ENCODE measurements at places on chromosomes 6 and 20.

DNA sequence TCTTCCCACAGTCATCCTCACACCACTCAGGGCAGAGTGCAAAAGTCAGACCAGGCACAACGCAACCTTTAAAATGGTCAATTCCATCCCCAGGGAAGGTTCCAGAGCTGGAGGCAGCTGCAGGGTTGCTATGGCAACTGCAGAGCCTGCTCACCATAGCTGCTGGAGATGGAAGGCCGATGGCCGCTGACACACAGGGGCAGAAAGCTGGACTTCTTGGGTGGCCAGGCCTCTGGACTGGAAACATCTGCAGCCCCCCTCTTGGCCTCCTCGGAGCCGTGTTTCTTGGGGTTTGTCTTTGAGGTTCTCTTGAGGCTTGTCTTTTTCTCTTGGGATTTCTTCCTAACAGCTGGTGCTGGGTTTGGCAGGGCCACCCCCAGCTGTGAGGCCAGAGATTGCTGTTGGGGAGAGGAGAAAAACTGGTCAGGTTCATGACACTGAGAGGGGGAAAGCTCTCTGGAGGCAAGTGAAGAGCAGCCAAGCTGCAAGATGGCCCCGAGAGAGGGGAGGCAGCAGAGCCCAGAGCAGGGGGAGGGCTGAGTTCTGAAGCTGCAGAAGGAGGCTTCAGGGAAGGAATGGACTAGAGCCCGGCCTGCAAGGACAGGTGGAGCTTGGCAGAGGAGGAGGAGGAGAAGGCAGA is 10.2 kb downstream of the BNIP5 start:
- DNase-seq: no peak

DNA sequence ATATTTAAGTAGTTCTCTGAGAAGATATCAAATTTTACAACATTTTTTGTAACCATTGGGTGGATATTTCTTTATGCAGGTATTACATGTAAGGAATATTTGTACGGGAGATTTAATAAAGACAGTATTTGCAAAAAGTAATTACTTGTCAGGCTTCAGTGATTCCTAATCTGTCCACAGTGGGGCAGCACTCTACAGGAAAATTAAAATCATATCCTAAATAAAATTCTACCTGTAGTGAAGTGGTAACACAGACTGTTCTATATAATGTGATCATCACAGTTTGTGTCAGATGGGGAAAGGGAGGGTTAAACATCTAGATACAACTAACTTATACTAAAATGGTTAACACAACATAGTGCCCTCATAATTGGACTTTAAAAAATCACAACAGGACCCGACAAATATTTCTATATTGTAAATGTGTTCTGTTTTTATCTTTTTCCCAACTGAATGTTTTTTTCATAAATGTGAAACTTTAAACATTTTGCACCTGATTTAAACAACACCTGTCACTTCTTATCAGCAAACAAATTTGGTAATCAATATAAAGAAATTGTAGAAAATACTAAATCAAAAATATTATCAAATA is 145.6 kb upstream of the MANEA start:
- peak; percentile 59 for DNase-seq

- no peak for DNase-seq
Observed at GRCh38 chr6:131954775-131955107, 3.6 kb upstream of the CCN2 start.

- no peak for DNase-seq
Observed at GRCh38 chr6:92684386-92684785, 735.0 kb downstream of the EPHA7 start.

- DNase-seq: no peak
Observed at GRCh38 chr6:109052018-109052651, 42.5 kb downstream of the SESN1 start.

Data from activated CD8-positive, alpha-beta T cell treated with anti-CD3 and anti-CD28 coated beads for 36 hours (primary cell).